Stimulated activated CD4-positive, alpha-beta T cell treated with anti-CD3 and anti-CD28 coated beads, Interleukin-4, amount 100 ng/mL, for 1 hour (primary cell): ENCODE measurements at places on chromosomes 2 and 18.
A peak's percentile ranks its signal among the peaks of the same experiment; 100 is the strongest.

DNA sequence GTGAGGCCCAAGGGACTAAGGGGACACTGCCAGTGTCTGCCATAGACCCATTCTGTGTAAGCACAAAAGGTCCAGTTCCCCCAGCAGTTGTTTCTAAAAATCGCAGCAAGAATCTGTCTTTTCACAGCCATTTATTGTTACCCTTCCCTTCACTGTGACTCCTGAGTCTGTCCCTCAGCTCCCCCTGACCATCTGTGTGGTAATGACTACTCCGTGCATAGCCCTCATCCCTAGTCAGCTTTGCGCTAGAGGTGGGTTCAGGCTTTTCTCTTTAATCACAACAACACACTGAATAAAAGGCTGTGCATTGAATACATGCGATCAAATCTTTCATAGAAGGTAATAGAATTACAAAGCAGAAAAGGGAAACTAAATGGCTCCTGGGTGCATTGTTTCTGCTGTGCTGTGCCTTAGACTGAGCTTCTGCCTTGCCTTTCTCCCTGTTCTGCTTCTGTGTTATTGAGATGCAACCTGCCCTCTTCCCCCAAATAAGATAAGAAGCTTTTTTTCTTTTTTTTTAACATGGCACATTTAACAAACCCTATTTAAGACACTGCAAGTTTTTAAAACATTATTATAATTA lies 836.0 kb upstream of the CDH2 start:
- no peak for DNase-seq

- peak; percentile 20 for DNase-seq
Observed at GRCh38 chr2:54665436-54665856, 58.0 kb upstream of the EML6 start.

GRCh38 chr18:3914833-3915610 lies 465.1 kb downstream of the TGIF1 start:
- DNase-seq: no peak

DNA sequence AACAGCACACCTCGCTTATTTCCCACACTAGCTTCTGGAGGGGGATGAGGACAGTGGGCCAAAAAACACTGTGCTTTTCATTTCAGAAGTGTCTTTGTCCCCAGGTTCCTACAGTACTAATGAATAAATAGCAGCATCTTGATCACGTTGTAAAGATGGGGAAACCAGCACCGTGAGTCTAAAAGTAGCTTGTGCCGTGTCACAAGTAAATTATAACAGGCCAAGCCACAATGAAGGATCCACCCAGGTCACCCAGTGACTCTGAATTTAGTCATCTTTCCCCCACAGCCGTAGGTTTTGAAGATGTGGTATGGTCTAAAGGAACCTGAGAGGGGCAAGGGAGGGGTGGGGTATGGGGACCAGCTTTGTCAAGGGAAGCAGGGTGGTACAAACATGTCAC lies 8.8 kb downstream of the FZD7 start:
- DNase-seq: no peak

GRCh38 chr2:42025151-42025582 lies 22.7 kb upstream of the PKDCC start:
- DNase-seq: no peak

DNA sequence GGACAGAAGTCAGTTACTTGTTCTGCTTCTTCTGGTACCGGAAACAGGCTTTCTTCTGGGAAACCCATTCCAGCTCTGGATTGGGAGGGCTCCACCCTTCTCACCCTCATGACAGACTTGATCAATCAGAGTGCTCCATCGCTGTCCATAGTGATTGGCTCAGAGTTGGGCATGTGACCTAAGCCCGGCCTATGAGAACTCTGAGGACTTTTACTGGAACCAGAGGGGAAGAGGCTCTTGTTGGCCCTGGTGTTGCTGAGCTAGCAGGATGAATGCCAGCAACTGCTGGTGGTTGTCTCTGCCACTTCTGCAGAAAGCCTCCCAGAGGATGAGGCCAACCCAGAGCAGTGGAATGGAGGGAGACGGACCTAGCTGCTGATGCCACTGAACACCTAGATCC lies 33.3 kb downstream of the TMEM37 start:
- no peak for DNase-seq

DNA sequence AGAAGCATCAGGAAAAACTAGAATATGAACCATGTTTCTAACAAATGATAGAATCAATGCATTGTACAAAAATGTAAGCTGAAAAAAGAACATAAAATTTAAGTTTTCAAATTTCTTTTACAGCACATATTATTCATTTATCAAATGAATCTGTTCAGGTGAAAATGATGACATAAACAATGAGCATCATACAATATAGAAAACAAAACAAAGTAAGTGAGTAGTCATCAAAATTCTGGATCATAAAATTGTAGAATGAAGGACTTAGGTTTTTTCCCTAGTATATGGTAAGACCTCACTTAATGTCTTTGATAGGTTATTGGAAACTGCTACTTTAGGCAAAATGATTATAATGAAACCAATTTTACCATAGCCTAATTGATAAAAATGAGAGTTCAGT lies 427.0 kb upstream of the KCNH7 start:
- no peak for DNase-seq

DNA sequence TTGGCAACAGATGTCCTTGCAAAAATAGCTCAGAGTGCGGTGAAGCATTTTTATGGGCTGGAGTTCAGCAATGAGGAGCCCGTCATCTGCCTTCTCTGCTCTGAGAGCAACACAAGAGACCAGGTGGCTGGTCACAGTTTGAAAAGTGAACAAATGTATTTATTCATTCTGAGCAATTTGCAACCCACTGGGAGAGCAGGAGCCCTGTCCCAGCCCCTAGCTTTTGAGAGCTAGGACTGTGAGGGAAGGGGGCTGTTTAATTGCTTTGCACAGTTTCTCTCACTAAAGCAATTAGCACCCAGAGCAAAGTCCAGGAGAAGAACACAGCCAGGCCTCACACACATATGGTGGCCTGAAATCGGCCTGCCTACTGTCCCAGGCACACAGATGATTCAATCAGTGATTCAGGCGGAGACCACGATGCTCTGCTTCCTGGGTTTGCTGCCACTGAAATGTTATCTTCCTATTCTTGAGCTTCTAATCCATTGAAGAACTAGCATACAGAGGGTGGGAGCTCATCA lies 646.1 kb upstream of the ACVR2A start:
- DNase-seq: no peak

GRCh38 chr2:121536850-121537557 lies 6.3 kb downstream of the RNU4ATAC start:
- DNase-seq: no peak

DNA sequence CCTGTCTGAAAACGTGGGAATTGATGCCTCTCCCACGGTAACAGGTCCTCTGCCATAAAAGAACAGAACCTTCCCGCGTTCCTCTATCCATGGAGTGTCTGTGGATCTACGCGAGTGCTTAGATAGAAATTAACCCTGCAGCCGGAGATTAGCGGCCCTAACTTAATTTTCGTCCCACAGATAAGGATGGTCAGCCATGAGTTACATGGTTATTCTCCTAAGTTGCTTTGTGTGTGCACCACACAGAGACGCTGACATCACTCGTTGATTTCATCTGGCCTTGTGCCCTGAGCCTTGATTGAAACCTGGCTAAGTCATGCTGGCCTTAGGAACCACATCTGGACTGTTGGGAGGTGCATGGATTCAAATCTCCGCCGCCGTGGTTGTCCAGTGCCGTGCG lies 132.1 kb downstream of the GBX2 start:
- no peak for DNase-seq

DNA sequence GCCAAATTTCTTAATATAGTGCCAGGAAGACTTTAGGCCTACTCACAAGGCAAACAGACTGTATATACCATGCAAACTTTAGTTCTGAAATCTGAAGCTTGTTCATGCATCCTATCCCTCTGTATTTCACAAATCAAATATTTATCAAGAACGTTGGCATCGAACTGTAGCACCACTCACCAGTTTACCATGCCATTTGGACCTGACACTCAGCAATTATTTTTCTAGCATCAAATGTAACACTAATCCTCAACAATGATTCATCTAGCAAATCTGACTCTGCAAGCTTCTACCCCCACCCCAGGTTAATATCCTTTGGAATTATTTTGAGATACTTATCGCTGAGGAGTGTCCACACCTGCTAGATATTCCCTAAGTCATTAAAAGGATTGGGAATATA lies 1506.6 kb downstream of the LRP1B start:
- DNase-seq: no peak

GRCh38 chr2:240155745-240156390 lies 15.4 kb upstream of the OTOS start:
- no peak for DNase-seq

DNA sequence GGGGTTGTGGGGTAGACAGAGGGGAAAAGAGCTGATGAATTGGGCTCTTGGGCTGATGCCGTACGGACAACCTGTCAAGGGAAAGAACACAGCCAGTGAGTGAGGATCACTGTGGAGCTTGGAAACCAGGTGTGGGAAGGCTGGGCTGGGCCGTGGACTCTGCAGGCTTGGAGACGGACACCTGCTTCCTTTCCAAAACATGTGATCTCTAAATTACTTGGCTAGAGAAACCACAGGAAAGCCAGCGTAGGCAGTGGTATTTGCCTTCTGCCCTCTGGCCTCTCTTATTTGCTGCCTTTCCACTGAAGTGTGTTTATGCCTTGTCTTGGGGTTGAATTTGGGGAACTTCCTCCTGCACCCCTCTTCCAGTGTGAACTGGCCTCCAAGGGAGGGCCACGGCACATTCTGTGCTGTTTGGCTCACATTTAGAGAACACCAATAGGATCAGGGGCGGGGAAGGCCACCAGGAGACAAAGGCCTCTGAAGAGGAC lies 267.7 kb downstream of the PRKCE start:
- DNase-seq: no peak

- no peak for DNase-seq
Observed at GRCh38 chr2:95698146-95698545, 106.3 kb downstream of the TRIM43 start.

DNA sequence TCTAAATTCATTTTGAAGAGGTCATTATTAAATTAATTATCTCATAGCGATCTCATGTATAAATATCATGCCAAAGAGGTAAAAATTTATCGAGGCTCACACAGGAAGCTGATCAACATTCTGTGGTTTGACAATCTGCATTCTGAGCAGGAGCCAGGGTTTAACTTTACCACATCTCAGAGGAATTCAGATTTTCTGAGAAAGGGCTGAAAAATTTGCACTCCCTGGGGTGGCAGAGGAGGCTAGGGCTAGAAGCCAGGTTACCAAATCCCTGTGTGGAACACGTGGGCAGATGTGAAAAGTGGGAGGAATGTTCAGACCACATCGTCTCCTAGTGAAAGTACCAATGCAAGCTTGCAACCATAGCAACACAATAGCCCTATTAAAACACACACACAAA lies 63.5 kb upstream of the CTLA4 start:
- DNase-seq: peak; percentile 16

DNA sequence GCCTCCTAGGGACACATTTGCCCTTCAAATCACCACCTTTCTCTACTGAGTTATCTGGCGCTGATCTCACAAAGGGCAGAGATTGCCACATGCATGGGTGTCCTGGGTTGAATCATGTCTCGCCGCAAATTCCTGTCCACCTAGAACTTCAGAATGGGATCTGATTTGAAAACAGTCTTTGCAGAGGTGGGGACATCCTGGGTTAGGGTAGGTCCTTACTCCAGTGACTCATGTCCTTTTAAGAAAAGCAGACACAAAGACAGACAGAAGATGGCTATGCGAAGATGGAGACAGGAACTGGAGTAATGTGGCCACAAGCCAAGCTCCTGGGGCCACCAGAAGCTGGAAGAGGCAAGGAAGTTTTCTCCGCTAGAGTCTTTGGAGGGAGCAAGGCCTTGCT lies 197.4 kb upstream of the SMIM21 start:
- no peak for DNase-seq

- no peak for DNase-seq
Observed at GRCh38 chr2:221402072-221402471, 170.0 kb downstream of the EPHA4 start.

- DNase-seq: no peak
Observed at GRCh38 chr2:45195916-45196315, 186.7 kb upstream of the SIX2 start.

- DNase-seq: no peak
Observed at GRCh38 chr2:96945014-96945413, 41.4 kb downstream of the FAM178B start.

DNA sequence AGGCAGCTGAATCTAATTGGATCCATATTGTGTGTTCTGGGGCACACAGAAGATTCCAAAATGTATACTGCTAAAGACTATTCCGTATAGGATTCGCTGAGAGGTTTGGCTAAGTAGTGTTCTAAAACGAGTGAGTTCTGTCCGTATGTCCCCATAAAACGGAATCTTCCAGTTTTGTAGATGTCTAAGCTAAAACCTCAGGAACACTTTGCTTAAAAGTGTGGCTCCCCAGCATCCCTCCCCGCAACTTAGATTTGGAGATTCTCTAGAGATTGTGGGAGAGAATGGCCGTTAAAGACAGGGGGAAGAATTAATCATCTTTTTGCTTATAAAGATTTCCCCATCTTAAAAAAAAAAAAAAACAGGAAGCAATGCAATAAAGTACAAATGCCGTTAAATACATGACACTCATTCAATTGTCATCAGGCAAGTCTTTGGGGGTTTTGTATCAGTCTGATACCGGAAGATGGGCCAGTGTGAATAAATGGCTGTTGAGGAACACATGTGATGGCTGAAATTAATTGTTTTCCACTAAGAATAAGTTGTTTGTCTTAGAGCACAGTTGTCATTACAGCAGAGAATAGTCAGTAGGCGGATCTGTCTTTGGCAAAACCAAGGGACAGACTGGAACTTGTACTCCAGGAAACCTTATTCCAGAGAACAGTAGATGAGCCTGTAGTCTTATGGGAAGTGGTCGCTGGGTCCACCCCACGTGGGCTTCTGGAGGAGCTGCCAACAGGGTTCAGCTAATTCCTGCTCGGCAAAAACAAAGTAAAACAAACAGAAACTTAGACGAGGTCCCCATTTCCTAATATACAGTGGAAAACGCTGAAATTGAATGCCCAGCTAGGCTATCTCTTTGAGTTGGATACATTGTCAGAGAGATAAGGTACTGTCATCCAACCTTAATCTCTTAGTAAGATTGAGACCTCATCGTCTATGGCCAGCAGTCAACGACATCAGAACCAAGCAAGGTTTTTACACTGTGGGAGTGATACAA lies 1.7 kb downstream of the EMILIN2 start:
- no peak for DNase-seq

DNA sequence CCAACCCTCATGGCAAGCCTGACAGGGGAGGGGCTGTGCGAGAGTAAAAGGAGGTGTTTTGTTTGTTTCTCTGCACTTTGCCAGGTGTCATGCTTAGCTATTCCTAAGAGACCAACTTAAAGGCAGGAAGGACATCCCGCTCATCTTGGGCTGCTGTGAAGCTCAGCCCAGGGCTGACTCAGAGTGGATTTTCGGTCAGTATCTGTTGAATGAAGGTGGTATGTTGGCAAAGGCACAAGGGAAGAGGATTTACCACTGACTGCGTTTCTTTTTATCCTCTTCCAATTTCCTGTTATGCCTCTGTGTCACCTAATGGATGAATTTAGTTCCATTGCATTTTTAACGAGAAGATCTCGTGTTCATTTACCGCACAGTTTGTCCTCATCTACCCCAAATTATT lies 18.9 kb downstream of the TRPM8 start:
- DNase-seq: no peak

GRCh38 chr2:37987098-37987775 lies 62.1 kb downstream of the RMDN2 start:
- no peak for DNase-seq

GRCh38 chr2:182446087-182446486 lies 19.3 kb upstream of the PDE1A start:
- DNase-seq: no peak
